Activated CD8-positive, alpha-beta memory T cell treated with anti-CD3 and anti-CD28 coated beads, Interleukin-2, amount 50 U/mL, for 48 hours (primary cell): ENCODE measurements at places on chromosomes 7 and 10.

GRCh38 chr10:129029851-129030602 is 437.0 kb upstream of the MGMT start:
- DNase-seq, result no peak

- DNase-seq, result no peak
Measured at GRCh38 chr7:133358708-133359107, 105.8 kb downstream of the EXOC4 start.

DNA sequence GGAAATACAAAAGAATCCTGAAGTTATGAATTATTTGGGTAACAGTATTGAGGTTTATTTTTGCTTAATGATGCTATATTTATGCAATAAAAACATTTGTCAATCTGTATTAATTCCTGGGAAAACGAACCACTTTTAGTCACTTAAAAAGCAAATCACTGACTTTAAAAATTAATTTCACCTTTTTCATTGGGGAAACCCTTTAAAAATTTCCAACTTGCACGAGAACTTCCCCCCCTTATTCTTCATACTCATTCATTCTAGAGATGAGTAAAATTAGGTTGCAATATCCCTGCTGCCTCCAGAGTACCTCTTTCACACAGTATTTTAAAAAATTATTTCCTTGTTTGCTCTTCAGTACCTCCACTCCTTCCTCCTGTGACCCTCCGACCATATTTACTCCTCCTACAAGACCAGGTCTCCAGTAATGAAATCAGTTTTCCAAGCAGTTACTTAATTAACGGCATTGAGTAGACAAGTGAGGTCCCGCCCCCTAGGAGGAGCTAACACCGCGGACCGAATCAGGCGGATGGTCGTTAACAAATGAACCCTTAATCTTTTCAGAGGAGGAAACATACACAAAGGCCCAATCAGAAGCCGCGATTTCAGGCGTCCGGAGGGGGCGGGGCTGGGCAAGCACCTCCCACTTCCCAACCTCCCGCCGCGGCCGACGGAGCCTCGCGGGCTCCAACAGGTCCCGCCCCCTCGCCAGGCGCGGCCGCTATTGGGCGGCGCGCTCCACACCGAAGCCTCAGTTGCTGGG is 465 bp upstream of the TRIM24 start:
- peak; percentile 97 for DNase-seq

GRCh38 chr10:104897696-104898095 is 256.6 kb downstream of the SORCS3 start:
- DNase-seq, result no peak

- DNase-seq, result peak; percentile 70
Measured at GRCh38 chr10:118045837-118046394, 825 bp downstream of the RAB11FIP2 start.

GRCh38 chr7:100215895-100216294 is 3.9 kb upstream of the PVRIG start:
- DNase-seq, result no peak

DNA sequence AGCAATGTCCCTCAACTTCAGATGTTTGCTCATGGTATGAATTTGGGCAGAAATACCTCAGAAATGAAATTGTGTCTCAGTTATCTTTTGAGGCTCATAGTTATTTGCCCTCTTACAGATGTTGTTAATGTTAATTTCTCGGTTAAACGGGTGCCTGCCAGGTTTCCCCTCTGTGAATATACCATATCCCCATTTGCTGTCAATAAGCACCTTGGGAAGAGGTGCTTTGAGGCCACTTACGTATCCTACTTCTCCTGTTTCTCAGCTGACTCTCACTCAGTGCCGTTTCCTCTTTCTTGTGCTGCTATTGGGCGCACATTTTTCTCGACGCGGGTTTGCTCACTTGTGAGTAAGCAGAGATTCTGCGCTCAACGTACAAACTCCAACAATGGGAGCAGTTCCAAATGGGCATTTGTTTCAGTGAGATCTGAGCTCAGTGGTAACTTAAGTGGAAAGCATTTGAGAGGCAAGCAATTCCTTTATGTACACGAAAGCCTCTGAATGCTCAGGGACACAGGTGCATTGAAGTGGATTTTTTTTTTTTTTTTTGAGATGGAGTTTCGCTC is 34.8 kb upstream of the JAKMIP3 start:
- DNase-seq, result no peak

GRCh38 chr7:142603870-142604448 is 145.3 kb upstream of the PRSS1 start:
- DNase-seq, result no peak

- no peak for DNase-seq
Measured at GRCh38 chr10:94983555-94983954, 45.1 kb downstream of the CYP2C9 start.

- no peak for DNase-seq
Measured at GRCh38 chr7:117146059-117146458, 176.8 kb downstream of the WNT2 start.

- DNase-seq, result no peak
Measured at GRCh38 chr10:7354330-7355047, 56.3 kb downstream of the SFMBT2 start.

GRCh38 chr7:114021135-114021534 is 102.3 kb upstream of the PPP1R3A start:
- no peak for DNase-seq

DNA sequence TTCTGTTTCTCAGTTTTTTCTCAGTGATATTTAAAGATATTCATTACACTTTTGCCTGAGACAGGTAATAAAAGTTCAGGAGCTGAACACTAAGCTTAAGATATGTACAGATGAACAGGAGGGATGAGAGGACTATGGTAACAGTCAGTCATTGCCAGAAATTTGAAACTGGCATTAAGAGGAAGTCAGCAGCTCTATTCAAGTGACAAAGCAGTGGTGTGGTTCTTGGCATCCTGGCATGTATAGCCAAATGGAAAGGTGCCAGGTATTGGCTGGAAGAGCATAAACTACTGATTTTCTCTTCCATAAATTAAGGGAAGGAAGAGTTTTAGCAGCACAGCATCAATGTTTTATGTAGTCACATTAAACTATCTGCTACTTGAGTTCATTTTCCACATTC is 22.7 kb downstream of the HOXA1 start:
- no peak for DNase-seq

GRCh38 chr10:23270531-23270930 is 74.1 kb downstream of the C10orf67 start:
- DNase-seq, result no peak

DNA sequence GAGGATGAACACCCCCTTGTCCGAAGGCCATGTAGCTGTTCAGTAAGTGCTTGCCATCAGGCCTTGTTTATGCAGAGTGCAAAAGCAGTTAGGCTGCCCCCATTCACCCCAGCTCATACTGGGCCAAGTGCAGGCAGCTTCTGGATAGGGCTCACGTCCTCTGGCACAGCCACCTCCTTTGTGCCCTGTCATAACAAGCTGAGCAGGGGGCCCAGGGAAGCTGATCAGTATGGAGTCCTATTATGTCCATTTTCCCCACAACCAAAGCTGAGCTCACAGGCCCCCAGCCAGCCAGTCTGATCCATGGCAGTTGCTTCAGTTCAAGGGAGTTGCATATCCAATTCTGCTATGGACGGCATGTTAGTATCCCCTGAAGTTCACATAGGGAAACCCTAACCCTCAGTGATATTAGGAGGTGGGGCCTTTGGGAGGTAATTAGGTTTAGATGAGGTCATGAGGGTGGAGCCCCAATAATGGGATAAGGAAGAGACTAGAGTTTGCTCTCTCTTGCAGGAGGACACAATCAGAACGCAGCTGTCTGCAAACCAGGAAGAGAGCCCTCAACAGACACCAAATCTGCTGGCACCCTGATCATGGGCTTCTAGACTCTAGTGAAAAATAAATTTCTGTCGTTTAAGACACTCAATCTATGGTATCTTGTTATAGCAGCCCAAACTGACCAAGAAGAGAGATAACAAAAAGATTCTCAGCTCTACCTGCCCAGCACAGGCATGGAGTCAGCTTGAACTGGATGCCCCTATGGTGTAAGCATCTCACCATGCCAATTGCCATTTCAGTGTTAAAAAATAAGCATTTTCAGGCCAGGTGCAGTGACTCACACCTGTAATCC is 155.9 kb downstream of the FGFR2 start:
- no peak for DNase-seq

DNA sequence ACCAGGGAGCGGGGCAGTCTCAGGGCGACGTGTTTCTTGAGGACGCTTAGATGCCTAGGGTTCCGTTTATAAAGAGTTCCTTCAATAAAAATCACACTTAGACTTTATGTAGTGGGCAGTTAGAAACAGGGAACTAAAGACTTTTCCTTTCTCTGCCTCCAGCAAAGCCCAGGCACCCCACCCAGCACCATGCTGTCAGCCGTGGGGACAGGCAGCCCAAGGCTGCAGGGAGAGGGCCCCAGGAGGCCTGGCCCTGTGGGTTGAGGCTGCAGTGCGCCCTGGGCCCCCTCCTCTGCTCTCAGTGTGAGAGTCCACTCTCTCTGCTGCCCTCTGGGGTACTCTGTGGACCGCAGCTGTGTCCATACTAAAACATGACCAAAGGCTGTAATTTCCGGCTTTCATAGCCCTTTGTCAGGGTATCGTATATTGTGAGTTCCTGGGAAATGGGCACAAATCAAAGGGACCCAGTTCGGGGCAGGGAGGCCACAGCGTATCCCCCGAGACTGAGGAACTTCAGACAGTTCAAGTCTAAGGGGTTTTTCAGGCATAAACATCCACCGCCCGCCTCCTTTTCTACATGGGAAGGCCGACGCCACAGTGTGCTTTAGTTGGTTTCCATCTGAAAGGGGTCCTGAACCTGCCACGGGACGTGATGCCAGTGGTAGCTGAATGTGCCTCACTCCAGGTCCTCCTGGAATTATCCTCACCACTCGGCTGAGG is 59.7 kb downstream of the DNAJB6 start:
- DNase-seq, result no peak

DNA sequence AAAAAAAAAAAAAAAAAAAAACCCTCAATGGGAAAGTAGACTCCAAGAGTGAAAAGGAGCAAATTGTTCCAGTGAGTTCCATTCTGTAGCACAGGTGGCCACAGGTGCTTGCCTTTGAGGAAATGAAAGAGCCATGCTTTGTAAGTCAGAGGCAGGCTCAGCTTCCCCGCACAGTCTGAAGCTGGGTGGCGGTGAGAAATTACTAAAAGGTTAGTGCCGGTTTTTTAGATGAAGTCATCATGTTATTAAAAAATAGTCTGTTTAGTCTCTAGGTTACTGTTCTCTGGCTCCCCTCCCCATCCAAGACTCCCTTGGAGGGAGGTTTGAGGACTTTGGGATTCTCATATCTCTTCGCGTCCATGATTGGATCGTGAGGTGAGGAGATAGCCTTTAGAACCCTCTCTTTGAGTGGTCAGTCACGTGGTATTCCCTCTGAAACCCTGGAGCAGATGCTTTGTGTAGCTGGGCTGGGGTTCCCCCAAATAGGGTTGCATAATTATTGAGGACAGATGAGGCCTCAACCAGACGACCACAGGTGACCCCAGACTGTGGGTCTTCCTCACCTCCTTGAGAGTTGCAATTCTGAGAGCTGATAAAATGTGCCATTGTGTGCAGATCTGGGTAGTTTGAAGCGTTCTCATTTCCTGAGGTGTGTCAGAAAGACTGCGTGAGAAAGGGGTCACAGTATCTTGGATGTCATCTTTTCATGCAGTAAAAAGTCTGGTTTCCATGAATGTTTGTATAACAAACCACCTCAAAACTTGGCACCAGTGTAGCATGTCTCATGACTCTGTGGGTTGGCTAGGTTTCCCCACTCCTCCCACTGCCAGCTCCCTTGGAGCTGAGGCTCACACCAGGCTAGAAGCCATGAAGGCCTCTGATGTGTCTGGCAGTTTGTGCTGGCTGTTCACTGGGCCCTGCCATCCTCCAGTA is 27.1 kb downstream of the OGDH start:
- peak; percentile 70 for DNase-seq

GRCh38 chr7:155483868-155484325 is 26.0 kb downstream of the EN2 start:
- no peak for DNase-seq

- DNase-seq, result no peak
Measured at GRCh38 chr10:72097448-72098300, 9.3 kb upstream of the SPOCK2 start.

GRCh38 chr7:94655126-94655847 is 646 bp downstream of the SGCE start:
- DNase-seq, result peak; percentile 50

DNA sequence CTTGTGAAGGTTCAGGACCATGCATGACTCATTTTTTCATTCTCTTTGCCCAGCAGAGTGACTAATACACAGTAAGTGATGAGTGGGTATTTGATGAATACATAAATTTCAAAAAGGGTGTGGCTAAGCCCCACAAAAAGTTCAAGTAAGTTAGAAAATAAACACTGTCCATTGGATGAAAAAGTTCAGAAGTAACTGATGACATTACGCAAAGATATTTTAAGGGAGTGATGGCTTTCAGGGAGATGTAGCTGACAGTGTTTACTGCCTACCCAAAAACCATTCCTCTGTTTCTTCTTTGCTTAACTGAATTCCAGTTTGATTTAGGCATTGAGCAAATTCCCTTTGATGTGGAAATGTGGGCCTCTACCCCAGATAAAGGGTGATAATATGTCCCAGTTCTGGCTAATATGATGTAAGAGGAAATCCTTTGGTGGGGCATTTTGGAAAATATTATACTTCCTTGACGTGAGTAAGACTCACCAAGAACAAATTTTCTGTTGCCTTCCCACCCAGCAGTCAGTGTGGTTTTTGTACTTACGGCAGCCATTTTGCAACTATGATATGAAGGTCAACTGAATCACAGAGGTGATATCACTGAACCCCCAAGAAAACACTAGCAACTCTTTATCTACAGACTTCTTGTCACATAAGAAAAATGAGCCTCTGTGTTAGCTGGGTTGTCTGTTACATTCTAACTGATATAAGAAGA is 29.0 kb upstream of the EBLN1 start:
- no peak for DNase-seq

- peak; percentile 44 for DNase-seq
Measured at GRCh38 chr10:1212571-1213141, 156.5 kb downstream of the WDR37 start.

DNA sequence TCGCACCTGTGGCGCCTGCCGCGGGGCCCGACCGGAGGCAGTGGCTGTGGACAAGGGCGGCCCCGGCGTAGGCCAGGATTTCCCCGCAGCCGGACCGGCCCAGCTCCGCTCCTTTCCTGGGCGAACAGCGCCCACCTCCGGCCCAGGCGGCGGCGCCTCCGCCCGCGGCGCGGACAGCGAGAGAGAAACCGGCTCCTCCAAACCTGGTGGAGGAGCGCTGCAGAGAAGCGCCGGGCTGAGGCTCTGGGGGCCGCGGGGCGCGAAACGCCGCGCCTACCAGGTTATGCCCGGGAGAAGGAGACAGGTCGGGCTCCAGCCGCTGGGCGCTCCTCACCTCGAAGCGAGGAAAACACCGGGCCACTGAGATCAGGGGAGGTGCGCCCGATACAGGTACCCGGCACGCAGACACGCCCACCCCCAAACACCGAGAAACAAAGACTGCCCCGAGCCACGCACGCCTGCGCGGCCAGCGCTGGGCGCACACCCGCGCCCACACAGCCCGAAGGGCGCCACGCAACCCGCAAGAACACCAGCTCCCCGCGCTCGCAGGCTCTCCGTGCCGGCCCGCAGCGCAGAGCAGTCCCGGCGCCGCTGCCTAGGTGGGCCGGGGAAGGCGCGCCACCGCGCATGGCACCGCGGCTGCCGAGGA is 3.3 kb downstream of the GRID1 start:
- no peak for DNase-seq
